ENCODE measurements at places on chromosomes 11 and 22. TPM values are rescaled to one million over a fixed set of nuclear protein-coding genes. Genes with fewer than 3 reads are reported as not detected.

Gene SPON1
- total RNA-seq: 0.17 TPM

Gene MMP1
- total RNA-seq: 1.7 TPM

Gene MYRF
- total RNA-seq: under 0.01 TPM

Gene RFPL3
- not detected for total RNA-seq

Gene AQP11
- 0.53 TPM for total RNA-seq

Gene RAB39A
- not detected for total RNA-seq

Gene SLC22A25
- total RNA-seq: not detected
